CD8-positive, alpha-beta memory T cell (primary cell): ENCODE measurements at places on chromosomes 16 and 17. TPM values are rescaled to one million over a fixed set of nuclear protein-coding genes. Genes with fewer than 3 reads are reported as not detected.

DNA sequence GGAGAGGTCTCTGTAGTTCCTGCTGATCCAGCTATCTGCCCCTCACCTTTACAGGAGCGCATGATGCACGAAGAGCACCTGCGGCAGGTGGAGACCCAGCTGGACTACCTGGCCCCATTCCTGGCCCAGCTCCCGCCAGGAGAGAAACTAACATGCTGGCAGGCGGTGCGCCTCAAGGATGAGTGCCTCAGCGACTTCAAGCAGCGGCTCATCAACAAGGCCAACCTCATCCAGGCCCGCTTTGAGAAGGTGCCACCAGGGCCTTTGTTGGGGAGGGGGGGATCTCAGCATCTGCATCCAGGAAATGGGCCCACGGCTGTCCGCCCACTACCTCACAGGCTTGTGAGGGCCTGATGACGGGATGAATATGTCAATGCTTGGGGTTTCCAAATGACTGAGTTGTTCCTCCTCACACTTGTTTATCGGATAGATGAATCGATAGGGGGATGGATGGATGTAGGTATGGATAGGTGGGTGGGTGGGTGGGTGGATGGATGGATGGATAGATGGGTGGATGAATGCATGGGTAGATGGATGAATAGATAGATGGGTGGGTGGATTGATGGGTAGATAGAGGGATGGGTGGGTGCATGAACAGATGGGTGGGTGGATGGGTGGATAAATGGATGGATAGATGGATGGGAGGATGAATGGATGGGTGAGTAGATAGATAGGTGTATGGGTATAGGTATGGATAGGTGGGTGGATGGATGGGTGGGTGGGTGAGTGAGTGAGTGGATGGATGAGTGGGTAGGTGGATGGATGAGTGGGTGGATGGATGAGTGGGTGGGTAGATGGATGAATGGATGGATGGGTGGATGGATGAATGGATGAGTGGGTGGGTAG, 7.0 kb upstream of the KATNB1 start:
- DNase-seq: no peak

GRCh38 chr17:45413498-45413923, 19.2 kb downstream of the ARHGAP27 start:
- no peak for DNase-seq

- no peak for DNase-seq
Observed at GRCh38 chr16:457732-458400, 32.4 kb downstream of the RAB11FIP3 start.

DNA sequence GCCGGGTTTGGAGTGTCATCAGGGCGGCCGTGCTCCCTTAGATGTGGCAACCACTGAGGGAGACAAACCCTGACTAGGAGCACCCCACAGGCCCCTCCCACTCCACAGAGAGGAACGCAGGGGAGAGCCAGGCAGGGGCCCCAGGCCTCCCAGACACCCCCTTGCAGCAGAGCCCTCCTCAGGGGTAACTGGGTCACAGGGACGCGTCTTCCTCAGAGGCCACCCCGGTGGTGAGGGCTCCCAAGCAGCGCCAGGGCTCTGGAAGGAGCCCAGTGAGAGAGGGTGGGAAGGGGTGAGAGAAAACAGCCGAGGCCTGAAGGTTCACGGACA, 11.4 kb downstream of the FSCN2 start:
- DNase-seq: no peak

DNA sequence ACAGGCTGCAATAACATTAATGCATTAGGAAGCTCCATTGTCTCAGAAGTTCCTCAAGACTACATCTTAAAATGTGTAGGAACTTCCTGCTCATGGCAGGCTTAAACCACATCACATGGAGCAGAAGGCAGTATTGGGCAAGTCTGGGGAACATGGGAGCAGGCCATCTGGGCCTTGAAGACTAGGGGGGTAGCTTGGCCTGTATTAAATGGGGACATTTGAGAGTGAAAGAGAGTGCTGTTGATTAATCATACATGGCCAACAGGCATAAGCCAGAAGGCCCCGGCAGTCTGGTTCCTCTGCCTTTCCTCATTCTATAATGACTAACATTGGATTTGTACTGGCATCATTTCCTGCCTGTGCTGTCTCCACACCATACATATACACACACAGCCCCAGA, 25.2 kb upstream of the SLC5A11 start:
- no peak for DNase-seq

DNA sequence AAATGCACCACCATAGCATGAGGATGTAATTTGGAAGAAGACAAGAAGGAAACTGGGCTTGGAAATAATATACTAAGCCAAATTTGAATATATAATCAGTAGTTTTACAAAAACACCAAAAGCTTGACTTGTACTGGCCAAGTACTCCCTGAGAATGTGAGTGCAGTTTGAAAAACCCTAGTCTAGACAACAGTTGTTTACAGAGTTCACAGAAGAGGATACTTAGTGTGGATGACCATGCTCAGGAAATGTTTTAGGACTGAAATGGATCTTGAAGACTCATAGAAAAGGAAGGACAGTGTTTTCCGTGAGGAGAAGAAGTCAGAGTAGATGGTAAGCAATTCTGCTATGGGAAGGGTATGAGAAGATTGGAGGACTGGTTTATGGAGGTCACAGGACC, 1.9 kb upstream of the CDYL2 start:
- no peak for DNase-seq

GRCh38 chr16:51635181-51635580, 484.1 kb upstream of the SALL1 start:
- no peak for DNase-seq

IGFALS gene
- total RNA-seq: not detected

KRT20 gene
- total RNA-seq: not detected
